HCT116 (cell line): ENCODE measurements at places on chromosomes 11 and 22.

DNA sequence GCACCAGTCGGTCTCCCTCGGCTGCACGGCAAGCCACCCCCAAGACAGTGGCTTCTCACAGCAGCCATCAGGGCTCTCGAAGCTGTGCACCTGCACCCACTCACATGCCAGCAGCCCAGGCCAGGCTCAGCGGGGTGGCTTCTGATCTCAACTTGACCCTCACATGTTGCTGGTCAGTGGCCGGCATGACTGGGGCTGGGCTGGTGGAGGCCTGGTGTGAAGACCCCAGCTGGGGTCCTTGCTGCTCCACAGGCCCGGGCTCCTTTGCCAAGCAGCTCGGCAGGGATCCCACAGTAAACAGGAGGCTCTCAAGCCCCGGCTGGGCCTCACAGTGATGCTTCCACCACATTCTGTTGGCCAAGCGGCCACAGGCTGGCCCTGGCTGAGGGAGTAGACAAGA is 128.2 kb downstream of the BRD1 start:
- no peak for DNase-seq

- DNase-seq: no peak
Measured at GRCh38 chr11:109851780-109852390, 241.3 kb upstream of the ZC3H12C start.

DNA sequence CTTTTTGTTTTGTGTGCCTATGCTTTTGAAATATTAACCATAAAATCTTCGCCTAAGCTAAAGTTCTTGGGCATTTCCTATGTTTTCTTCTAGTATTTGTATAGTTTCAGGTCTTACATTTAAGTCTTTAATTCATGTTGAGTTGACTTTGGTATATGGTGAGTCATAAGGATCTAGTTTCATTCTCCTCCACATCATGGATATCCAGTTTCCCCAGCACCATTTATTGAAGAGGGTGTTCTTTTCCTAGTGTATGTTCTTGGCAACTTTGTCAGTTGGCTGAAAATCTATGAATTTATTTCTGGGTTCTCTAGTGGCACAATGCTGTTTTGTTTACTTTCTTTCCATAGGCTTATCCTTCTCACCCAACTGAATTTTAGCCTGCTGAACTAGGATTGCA is 49.0 kb downstream of the CTSC start:
- DNase-seq: no peak

DNA sequence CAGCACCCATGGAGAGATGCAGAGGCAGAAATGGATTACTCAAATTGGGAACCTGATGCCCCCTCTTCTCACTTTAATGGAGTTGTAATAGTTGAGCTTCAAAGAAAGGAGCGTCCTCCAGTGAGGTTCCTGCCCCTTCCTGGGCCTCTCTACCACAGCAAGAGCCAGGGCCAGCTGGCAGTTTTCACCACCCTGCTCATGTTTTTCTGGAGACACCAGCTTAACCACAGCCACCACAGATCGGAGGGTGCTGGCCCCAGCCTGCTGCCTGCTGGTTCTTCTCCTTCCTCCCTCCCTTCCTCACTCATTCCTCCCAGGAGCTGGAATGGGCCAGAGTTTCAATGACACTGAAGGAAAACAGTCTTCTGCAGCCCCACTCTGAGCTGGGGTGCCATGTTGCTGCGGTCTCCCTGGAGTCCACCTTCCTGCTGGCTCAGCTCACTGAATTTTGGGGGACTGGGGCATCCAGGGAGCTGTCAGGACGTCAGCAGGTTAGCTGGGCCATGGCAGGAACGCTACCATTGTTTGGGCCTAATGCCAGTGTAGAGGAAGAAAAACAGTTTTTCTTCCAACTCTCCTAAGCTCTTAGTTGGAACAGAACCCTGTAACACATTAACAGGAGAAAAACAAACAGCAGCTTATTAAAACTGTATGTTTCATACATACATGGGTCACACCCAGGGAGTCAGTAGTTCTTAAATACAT is 57.7 kb downstream of the TRAF6 start:
- DNase-seq: no peak

DNA sequence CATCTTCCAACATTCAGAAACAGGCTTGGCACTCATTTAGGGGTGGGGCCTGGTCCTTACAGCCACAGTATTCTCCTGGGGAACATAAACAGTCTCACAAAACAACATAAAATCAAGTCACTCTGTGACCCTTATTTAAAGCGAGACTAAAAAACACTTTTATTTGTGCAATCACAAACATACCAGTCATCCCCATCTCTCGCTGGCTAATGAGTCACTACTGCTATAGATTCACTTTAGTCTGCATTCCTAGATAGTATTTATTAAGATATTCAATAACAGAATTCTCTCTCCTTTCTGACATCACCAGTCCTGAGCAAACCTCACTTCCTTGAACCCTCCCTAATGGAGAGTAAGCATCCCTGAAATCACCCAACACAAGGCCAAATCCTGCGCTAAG is 68.0 kb downstream of the ZBTB44 start:
- DNase-seq: no peak

DNA sequence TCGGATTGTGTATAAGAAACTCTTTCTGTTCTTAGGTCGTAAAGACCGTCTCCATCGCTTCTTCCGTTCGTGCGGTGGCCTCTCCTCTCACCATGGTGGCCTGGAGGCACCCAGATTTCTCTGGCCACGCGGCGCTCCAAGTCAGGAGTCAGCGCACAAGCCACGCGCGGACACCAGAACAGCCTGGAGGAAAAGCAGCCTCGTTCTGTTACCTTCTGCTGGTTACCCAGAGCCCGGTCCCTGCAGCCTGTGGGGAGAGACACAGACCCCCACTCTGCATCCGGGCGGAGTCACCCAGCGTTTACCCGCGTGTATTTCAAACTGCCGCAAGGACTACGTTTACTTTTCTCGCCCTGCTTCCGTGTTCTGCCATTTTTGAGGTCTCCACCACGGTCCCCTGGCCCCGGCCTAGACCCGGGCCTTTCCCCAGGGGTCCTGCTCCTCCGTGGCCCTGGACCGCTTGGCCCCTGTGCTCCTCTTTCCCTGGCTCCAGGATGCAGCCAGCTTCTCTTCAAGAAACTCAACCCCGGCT is 776.1 kb downstream of the BRD1 start:
- no peak for DNase-seq

GRCh38 chr11:115721296-115721995 is 217.2 kb upstream of the CADM1 start:
- no peak for DNase-seq

- DNase-seq: no peak
Measured at GRCh38 chr11:80838153-80838552, 1397.3 kb upstream of the TENM4 start.

- DNase-seq: no peak
Measured at GRCh38 chr22:48245196-48245485, 1482.7 kb downstream of the TBC1D22A start.

DNA sequence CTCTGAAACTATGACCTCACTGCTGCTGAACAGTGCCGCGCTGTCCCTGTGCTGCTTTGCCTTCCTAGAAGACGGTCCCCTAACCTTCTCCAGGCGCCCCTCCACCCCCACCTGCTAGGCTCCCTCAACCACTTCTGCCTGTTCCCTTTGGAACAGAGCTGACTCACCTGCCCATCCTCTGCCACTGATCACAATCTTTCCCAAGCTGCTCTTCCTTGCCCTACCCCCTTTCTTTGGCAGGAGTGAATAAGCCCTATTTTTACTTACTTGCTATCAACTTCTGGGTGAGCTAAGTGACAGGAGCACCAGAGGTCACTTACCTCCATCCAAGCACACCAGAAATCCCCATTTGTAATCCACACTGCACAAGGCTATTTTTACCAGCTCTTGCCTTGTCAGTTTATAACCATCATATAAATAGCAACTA is 116.0 kb upstream of the BID start:
- DNase-seq: no peak

DNA sequence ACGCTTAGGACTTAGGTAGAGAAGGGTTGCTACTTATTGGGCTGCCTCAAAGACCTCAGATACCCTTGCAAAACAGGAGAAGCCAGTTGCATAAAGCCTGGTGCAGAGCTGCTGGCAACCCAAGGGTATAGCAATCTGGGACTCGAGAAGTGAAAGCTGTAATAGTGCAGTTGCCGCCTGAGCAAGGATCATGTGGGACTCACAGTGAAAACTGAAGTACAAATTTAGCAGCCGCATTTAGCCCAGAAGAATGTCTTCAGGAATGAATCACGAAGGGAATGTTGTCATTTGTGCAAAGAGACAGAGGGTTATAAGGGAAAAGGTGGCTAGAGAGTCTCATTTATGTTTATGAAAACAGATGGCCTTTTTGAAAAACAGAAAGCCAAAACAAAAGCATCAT is 267.2 kb downstream of the TENM4 start:
- DNase-seq: no peak

DNA sequence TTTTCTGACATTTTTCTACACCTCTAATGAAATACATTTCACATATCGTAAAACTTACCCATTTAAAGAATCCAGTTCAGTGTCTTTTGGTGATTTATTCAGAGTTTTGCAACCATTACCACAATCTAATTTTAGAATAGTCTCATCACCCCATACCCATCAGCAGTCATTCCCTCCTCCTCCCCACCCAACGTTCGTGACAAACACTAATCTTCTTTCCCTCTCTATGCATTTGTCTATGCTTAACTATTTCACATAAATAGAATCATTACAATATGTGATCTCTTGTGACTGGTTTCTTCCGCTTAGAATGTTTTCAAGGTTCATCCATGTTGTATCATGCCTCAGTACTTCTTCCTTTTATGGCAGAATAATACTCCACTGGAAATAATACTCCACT is 9.5 kb downstream of the TTC28 start:
- no peak for DNase-seq

DNA sequence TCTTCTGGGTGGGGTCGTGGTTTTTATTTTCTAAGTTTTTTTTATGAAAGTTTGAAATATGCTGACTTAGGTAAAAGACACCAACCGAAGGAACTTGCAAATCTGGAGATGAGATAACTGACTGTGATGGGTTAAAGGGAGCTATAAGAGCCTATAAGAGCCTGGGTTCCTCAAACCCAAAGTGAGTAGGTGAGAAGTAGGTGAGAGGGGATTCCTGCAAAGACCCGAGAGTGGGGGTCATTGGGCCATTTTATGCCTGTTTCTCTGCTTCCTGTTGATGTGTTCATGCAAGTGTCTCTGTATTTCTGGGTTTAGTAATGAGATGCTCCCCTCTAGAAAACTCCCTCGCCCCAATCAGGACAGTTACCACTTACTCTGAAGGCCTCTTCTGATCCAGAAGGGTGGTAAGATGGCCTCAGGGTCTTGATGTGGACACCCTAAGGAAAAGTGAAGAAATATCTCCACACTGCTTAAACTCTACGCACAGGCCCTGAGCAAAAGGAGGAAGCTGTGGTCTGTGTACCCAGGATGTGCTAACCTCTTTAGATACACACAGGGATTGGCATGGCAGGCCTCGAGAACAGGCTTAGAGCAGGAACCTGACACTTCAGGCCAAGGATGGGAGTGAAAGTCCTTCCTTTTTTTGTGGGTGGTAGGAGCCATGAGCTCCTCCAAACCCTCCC is 1.8 kb downstream of the FLI1 start:
- DNase-seq: no peak

GRCh38 chr22:23055449-23056179 is 14.7 kb upstream of the GNAZ start:
- DNase-seq: no peak
